ENCODE measurements at places on chromosomes 7 and 10.

DNA sequence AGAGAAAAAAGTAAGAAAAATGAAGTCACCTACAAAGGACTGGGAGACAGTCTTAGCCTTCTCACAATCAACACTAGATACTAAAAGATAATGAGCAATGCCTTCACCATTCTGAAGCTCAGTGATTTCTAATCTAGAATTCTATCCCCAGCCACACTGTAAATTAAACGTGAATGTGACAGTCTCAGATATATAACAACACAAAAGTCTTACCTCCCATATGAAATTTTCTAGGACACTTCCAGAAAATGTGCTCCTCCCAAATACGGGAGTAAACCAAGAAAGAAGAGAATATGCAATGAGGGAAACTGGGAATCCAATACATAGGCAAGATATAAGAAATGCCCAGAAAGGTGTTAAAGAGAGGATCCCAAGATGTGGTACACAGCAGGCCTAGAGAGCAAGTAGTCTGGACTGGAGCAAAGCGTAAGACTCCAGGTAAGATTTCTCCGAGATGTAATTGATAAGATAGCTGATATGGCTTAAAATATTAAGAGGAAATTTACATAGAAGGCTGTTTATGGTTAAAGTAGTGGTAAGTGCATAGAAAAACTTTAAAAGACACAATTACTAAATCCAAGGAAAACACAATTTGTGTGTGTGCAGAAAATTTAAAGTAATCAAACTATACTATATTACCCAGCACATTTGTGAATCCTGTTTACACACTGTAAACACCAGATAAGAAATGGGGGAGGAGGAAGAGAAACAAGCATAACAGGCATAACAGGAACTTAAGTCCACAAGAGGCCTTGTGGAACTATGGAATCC, 44.1 kb downstream of the SGMS1 start:
- DNase-seq = peak; percentile 12

- no peak for DNase-seq
These were observed 299.3 kb upstream of the MEOX2 start for GRCh38 chr7:15985587-15986384.

GRCh38 chr7:91324663-91325062, 60.4 kb downstream of the FZD1 start:
- DNase-seq = no peak

GRCh38 chr7:20007510-20007909, 209.7 kb downstream of the MACC1 start:
- DNase-seq = no peak

DNA sequence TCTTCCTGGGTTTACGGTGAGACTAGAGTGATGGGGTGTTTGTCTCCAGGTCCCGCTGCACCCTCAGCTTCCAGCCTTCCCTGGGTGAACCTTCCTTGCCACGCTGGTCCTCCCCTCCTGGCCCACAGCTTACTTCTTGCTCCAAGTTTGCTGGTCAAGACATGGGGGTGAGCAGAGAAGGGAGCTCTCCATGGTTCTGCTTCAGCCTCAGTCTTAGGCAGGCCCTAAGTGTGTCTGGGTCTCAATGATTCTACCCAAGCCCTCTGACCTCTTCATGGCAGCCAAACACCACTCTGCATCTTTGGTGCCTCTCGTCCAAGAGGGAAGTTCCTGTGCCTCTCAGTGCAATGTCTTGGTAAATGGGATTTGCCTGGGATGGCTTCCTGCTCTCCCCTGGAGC, 356.5 kb upstream of the KLF6 start:
- DNase-seq = no peak

- DNase-seq = peak; percentile 58
These were observed 29.1 kb downstream of the NUDCD3 start for GRCh38 chr7:44461387-44461786.

- peak; percentile 37 for DNase-seq
These were observed 81.9 kb downstream of the DNMBP start for GRCh38 chr10:99927721-99928280.

DNA sequence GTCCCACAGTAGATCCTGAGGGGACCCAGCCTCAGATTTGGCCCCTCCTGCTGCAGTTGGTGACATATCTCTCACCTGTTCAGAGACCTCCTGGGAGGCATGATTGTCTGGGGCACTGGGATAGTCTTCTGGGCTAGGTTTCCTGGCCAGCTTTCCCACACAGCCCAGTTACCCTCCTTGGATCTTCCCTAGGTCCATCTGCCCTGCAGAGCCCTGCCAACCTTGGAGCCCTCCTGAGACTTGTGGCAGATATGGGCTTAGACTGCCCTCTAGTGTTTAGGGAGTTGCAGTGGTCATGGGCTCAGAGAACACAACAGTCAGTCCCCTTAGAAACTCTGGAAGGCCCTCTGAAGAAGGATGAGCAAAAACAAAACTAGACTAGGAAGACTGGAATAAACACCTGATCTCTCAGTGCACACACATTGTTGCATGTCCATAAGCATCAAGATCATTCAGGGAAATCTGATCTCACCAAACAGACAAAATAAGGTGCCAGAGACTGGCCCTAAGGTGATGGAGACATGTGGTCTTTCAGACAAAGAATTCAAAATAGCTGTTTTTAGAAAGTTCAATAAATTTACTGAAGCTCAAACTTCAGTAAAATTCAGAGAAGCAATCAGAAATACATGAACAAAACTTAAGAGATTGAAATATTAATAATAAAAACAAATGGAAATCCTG, 324.6 kb downstream of the ATRNL1 start:
- peak; percentile 66 for DNase-seq

DNA sequence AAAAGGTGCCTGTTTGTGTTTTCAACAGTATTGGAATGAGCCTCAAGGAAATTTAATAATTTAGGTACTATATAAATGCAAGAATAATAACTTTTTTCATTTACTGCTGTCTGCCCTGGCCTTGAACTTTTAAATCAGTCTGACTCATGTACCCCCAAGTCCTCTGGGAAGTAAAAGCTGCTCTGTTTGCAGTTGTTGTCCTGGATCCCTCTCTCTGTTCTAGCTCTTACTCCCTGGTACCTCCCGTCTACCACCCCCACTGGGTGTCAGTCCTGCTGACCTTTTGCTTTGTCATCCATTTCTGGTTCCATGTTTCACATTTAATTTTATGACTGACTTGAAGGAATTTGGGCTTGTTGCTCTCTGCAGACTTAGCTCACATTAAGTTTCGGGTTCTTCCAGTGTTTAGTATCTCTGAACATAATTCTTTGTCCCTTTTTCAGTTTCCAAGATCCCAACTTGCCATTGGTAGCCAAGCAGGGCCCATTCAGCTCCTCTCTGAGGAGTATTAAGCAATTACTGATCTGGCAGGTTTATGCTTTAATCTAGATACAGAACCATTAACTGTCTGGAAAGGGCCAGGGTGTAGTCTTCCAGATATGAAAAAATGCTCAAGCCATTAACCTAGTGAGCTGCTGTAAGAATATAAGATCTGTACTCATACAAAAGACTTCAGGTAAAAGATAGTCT, 208.7 kb upstream of the FAM3C start:
- DNase-seq = no peak

- peak; percentile 75 for DNase-seq
These were observed 1.5 kb downstream of the CDK13 start for GRCh38 chr7:39951226-39952194.

DNA sequence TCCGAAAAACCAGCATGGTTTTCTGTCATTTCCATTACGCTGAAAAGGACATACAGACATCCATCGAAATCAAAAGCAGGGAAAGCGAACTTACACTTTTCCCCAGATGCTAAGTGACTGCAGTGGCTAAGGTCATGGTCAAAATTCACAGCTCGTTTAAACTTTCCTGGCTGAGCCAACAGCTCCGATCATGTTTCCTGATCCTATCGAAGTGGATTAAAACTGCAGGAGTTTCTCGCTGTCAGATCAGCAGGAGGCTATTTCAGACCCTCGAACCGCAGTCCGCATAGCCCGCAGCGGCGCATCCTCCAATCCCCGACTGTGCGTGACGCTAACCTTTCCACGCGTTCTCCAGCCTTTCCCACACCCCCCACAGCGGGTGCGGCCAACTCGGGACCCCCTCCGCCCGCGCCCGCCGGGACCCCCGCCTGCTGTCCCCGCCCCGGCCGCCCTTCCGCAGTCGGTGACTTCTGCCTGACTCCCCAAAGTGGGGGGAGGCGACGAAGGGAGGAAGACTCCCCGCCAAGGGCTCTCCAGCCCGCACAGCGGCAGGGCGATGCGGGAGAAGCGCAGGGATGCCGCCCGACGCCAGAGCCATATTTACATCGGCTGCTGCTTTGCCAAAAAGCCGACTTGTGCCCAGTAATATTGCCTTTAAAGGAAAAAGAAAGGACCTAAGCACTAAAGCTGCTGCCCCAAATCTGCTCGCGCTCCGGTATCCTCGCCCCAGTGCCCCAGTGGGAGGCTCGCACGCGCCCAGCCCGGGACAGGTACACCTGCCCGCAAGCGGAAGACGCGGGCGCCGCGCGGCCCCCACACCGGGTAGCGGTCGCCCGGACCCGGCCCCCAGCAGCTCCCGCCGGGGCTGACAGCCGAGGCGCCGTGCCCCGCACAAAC, 1.2 kb downstream of the PIP4K2A start:
- DNase-seq = peak; percentile 36

- no peak for DNase-seq
These were observed 3.3 kb downstream of the CASD1 start for GRCh38 chr7:94512735-94513564.

DNA sequence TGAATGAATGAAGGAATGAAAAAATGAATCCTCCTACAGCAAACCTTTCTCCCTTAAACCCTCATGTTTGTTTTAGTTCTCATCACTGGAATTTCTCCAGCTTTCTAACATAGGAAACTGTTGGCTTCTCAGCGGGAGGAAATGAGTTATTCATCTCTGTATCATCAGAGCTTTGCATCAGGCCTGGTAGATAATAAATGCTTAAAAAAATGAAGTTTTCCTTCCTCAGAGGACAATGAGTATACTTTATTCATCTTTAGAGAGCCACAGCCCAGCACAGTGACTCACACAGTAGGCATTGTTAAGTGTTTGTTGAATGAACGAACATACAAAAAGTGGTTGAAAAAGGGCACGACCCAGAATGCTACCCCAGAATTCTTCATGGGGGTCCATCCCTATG, 62.6 kb downstream of the COL13A1 start:
- DNase-seq = no peak

GRCh38 chr7:70068531-70068930, 470.3 kb downstream of the AUTS2 start:
- no peak for DNase-seq

- DNase-seq = no peak
These were observed 754.6 kb downstream of the REEP3 start for GRCh38 chr10:64275774-64276173.

DNA sequence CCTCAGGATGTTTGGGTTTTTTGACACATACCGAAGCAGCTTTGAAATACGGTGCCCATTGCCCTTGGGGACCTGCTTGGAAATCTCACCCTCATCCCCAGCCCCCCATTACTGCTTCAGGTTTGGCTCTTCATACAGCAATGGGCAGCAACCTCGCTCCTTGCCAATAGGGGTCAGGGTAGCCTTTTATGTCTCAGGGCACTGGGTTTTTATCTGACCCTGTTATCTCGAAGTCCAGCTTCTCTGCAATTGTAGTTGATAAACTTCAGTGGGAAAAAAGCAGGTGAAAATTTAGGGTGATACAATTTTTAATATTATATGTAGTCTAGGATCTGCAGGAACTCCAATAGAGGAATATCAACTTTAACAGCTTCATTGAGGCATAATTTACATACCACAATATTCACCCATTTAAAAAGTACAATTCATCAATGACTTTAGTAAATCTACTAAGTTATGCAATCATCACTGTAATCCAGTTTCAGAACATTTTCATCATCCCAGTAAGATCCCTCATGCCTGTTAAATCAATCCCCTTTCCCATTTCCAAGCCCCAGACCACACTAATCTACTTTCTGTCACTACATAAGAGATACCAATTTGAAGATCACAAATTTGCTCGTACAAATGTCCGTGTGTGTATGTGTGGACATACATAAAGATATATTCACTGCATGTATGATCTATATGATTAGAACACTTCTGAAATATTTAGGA, 386.2 kb downstream of the KCNMA1 start:
- DNase-seq = peak; percentile 37

DNA sequence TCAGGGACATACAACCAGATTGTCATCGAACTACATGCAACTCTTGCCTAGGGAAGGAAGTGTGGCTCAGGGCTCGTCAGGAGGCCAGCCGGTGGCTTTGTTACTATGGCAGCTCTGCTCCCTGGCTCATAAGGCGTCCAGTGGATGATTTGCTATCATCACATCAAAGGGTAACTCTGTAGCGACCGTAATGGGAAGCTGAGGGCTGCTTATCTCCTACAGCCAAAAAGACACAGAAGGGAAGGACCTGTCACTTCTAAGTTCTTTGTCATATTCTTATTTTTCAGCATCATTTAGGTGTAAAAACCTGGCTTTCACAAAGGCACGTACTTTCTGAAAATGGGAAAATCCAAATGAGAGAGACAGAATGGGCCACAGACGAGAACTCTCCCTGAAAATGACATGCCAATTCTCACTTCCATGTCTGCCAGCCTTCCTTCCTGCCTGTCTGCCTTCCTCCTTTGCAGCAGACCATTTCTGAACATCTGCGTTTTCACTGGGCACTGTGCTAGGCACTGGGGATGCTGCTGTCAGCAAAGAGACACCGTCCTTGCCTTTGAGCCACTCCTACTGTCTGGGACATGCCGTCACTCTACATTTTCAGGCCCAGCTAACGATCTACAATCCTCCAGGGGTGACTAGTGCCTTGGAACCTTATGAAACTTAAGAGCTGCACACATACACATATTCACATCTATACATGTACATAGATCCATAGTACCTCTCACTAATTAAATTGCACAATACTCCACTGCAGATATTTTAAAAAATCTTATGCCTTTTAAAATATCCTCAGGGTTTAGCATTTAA, 26.9 kb downstream of the ENKUR start:
- peak; percentile 50 for DNase-seq

DNA sequence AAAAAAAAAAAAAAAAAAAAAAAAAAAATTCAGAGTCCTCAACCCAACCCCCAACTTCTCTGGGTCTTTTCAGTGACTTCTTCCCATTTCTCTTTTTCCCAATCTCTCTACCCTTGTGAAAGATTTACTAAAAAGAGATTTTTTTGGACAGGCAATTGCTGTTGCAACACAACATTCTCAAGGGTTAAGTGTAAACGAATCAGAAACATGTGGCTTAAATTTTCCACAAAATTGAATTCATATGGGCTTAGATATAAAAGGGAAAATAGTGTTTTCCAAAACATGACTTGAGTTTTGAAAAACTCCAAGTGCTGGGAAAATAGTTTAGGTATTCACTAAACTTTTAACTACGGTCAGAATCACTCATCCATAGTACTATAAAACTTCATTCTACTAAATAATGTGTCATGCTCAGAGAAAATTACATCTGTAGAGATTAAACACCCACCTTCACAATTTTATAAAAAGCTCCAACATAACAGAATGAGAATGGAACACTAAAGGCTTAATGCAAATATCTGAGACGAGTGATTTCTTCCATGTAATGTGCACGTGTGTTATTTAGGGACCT, 643.1 kb downstream of the PARD3 start:
- DNase-seq = no peak

- no peak for DNase-seq
These were observed 173.8 kb downstream of the TRIL start for GRCh38 chr7:28784171-28784902.

GRCh38 chr10:102869258-102870198, at the start of gene AS3MT:
TSS of gene AS3MT (plus strand) at chr10:102869470. CDS start at chr10:102869593, 123 bp downstream.
- DNase-seq = no peak

All from suppressor macrophage treated with lipopolysaccharide for 4 hours (primary cell).